Ammon's horn (tissue), 1 donor: ENCODE measurements at places on chromosomes 11 and 22.

- DNase-seq, result no peak
Measured at GRCh38 chr11:66324664-66325063, 7.8 kb upstream of the CD248 start.

DNA sequence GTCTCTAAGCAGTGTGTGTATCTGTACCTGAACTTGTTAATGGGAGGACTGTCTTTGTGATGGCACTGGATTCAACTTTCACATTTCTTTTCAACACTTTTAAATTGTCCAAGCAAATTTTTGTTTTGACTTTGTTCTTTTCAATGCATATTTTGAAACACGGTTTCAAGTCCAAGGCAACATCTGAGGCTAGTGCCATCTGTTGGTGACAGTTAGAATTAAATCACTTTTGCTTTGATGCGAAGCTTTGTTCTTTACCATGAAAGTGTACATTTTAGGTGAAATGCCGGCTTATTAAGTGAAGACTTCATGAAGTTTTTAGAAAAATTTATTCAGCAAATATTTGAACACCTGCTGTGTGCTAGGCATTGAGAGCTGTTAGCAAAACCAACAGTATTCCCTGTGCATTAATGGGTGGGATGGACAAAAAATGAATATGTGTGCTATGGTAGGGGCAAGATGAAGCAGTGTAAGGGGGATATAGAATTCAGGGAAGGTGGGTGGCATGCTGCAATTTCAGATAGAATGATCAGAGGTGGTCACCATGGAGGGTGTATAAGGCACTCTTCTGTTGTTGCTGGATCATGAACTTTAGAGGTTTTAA is 70.2 kb downstream of the DDX10 start:
- no peak for DNase-seq

- no peak for DNase-seq
Measured at GRCh38 chr22:24985826-24986214, 33.3 kb downstream of the KIAA1671 start.

- no peak for DNase-seq
Measured at GRCh38 chr11:87299041-87299481, 261.3 kb downstream of the TMEM135 start.

DNA sequence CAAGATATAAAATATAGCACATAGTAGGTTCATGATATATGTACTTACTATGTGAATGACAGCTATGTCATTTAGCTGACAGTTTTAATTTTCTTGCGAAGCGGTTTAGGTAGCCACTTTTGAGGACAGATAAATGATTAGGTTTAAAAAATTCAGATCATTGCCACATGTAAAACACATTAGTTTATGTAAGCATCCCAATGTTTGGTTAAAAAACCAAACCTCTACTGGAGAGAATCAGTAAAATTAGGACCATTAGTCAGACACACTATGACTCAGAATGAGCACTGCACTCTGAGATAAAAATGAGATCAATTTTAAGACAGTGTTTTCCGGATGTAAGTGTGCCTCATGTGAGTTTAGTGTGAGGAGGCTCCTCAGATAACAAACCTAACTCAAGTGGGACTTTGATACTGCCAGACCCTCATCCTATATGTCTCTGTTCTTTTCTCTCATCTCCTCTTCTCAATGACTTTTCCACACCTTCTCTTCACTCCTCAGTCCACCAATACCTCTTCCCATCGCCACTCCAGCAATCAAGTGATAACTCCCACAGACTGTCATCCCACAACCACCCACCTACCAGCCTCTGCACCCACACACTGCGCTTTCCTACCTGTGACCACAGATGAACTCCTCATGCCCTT is 6.8 kb upstream of the OR2AT4 start:
- DNase-seq, result no peak

- DNase-seq, result peak; percentile 86
Measured at GRCh38 chr11:15845261-15845660, 511.1 kb downstream of the SOX6 start.

GRCh38 chr11:121067962-121068647 is 32.9 kb upstream of the TECTA start:
- DNase-seq, result no peak

DNA sequence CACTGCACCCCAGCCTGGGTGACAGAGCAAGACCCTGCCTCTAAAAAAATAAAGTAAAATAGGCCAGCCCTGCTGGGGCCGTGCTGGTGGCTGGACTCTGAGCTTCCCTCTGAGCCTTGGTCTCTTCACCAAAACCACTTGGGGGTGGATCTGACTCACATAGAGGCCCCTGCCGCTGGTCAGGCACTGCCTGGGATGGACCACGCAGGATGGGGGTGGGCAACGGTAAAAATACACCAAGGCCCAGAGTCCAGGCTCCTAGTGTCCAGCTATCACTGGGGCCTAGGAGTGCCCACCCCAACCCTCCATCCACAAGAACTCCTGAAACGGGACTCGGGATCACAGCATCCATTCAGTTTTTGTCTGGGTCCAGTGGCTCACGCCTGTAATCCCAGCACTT is 12.3 kb upstream of the UPK3A start:
- no peak for DNase-seq

- DNase-seq, result no peak
Measured at GRCh38 chr11:74464746-74465145, 2.6 kb downstream of the KCNE3 start.

- peak; percentile 83 for DNase-seq
Measured at GRCh38 chr11:6635082-6635932, 16.1 kb upstream of the TPP1 start.

GRCh38 chr11:134386945-134387344 is 25.1 kb downstream of the B3GAT1 start:
- DNase-seq, result no peak

- DNase-seq, result peak; percentile 69
Measured at GRCh38 chr11:43574949-43575912, 105.3 kb upstream of the HSD17B12 start.

DNA sequence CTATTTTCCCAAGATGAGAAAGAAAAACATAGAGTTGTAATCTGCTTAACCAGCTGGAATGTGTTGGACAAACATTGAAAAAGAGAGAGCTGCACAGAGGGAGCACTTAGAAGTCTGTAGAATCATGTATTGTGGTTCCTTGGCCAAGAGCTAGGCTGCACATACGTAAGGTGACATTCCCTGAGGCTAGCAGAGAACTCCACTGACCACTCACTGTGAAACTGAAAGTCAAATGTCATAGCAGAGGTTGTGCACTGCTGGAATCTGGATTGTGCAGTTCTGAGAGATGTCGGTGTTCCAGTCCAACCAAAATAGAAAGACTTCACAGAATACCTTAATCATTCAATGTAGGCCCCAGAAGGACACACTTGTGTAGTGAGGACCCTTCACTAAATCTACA is 772.8 kb upstream of the RAG2 start:
- DNase-seq, result no peak

- peak; percentile 58 for DNase-seq
Measured at GRCh38 chr11:35303596-35304385, 115.6 kb downstream of the SLC1A2 start.

DNA sequence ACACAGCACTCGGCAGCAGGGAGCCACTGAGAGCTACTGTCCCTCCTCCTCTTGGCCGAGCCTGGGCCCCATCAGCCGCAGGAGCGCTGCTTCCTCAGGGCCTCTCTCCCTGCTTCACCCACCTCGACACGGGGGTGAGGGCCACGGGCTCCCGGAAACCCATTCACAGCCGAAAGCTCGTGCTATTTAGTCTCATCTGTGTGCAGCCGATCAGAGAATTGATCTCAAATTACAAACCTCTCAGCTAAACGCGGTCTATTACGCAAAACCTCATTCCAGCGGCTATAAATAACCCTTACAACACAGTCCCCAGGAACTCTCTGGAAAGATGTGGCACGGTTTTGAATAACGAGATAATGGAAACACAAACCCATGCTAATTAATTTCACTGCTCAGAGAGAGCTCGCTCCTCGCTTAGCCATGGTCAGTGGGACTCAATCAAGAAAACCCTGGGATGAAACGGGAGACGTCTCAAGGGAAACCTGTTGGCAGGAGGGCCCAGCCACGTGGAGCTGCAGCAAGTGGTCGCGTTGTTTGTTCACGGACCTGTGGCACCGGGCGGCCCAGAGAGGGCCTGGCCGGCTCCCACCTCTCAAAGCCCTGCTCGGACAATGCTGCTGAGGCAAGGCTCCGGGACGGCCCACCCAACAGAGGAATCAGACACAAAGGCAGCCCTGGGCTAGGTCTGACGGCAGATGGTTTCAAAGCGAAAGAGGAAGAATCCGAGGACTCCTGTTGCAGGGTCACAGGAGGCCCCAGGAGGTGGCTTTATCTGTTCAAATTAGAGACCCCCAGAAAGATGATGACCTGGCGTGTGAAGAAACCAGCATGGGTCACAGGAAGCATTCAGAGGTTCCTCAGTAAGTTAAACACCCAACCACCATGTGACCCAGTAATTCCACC is 210.5 kb downstream of the CTTN start:
- DNase-seq, result no peak
